ENCODE measurements at places on chromosomes 12 and 14.
A peak's percentile ranks its signal among the peaks of the same experiment; 100 is the strongest.

DNA sequence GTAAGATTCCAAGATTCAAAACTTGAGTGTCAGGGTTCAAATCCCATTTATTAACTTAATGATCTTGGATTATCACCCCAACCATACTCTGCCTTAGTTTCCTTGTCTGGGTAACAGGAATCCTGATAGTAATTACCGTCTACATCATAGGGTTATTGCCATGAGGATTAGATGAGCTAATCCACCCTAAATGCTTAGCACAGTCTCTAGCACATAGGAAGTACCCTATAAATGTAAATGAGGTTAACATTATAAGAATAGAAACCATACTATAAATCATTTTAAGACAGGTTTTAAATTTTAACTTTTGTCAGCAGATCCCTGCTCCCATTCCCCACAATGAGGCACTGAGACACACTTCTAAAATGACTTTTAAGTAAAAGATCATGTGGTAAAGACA is 36.5 kb downstream of the DBX2 start:
- DNase-seq: no peak

GRCh38 chr14:99721792-99722516 is 37.9 kb downstream of the CYP46A1 start:
- DNase-seq: peak; percentile 15

GRCh38 chr12:6230321-6231110 is 30.3 kb downstream of the CD9 start:
- DNase-seq: peak; percentile 72

DNA sequence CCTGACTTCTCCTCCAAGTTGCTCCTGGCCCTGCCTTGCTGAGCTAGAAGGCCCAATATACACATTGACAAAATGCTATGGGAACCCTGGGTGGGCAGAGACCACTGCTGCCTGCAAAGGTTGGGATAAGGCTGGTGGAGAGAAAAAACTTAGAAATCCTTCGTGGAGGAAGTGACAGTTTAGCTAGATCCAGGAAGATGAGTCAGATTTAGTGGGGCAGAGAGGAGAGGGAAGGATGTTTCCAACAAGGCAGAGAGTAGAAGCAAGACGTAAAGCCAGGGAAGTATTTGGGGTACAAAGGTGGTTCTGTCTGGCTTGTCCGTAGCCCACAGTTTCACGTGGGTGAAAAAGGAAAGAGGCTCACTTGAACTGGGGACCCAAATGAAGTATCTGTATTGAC is 69.0 kb upstream of the CLMN start:
- DNase-seq: no peak

GRCh38 chr14:91300283-91300895 is 55.9 kb upstream of the GPR68 start:
- no peak for DNase-seq

- DNase-seq: no peak
Measured at GRCh38 chr14:56087671-56088471, 30.3 kb upstream of the PELI2 start.

GRCh38 chr12:106331599-106331998 is 25.9 kb upstream of the POLR3B start:
- DNase-seq: no peak

- DNase-seq: peak; percentile 57
Measured at GRCh38 chr14:60657456-60658210, 8.4 kb upstream of the SIX1 start.

DNA sequence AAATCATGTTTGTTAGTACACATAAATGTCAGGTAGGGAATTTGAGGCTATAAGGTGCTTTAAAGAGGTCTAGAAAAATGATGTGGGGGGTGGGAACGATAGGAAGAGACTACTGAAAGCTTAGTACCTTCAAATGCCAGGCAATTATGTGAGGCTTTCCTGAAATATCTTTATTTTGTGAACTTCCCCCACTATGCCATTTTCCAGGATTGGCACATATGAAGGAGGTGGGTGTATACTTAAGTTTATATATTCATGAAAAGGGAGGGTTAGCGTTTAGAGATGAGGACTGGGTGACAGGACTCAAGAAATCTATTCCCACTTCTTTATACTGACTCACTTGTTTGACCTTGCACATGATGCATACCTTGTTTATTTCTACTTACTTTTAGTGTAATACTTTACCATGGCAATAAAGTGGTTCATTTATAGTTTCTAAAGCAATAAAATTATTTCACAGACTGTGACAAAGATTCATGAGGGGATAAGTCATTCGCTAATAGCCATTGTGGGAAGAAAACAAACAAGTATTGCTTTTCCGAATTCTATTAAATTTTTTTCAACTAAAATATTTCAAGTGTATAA is 77.1 kb downstream of the PLEKHA5 start:
- DNase-seq: no peak

GRCh38 chr14:95134304-95134933 is 22.9 kb downstream of the DICER1 start:
- no peak for DNase-seq

DNA sequence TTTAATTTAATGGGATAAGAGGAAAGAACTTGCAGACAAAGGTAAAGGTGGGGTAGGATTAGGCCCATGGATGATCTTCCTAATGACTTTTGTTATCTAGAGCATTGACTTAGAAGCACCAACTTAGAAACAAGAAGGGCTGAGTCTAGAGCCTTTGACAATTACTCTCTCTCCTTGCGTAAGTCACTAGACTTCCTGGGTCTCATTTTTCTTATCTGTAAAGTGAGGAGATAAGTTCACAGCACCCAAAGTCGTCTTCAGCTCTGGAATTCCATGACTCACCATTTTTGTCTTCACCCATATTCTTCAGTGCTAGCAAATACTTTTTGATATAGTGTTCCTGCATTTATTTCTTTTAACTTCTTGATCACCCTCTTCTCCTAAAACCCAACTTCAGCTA is 75.7 kb downstream of the SSPN start:
- no peak for DNase-seq

DNA sequence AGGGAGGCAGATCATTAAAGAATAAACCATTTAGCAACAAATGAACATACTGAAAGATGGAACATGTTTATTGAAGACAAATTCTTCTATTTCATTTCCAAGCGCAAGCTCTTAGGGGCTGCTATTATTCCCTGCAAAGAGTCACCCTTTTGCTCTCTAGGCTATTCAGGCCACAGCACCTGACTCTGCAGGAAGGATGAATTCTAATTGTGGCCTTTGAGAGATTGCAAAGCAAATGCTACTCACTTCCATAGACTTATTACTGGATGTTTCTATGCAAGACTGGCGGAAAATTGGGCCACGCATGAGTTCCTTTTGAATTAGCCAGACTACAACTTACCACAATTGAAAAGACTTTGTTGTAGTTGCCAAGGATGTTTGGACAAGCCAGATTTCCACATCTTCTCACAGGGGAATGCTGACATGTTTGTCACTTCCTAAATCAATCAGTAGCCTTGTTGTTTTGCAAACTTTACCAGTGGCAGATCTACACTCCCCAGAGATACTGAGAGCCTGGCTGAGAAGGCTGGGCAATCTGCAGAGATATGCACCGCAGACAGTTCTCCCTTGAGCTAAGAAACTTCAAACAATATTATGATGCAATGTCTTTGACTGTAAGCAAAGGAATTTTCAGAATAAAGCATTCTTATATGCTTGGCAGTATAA is 334.3 kb upstream of the SYT1 start:
- DNase-seq: no peak

DNA sequence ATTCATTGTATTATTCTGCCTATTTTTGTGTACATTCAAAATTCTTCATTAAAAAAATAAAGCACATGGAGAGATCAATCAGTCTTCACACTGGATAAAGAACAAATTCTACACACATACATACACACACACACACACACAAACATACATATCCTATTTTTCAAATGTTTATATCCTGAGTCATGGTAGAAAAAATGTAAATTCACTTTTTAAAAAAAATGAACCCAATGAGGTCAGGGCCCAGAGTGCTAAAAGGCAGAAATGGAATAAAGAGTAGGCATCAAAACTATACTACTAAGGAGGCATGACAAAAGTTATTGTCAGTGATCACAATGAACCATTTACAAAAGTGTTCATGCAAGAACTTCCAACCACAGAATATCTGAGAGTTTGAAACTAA is 17.3 kb downstream of the GALC start:
- DNase-seq: no peak

DNA sequence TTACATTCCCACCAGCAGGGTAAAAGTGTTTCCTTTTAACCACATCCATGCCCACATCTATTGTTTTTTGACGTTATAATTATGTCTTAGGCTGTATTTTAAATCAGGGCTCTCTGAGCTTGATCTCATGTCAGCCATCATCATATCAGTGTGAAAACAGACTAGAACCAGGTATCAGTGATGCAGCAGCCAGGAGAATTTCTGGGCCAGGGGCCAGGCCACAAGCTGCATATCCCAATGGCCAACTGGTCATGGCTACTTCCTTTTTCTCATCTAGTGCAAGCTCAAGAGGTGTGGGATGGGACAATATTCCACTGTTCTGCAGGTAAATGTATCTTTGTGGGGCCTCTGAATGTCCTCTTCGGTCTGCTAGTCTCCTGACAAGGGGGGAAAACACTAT is 125.1 kb downstream of the CRADD start:
- DNase-seq: no peak

GRCh38 chr14:31286456-31287293 is 79.1 kb upstream of the HECTD1 start:
- peak; percentile 55 for DNase-seq

GRCh38 chr12:57213058-57213715 is 3.4 kb upstream of the NXPH4 start:
- DNase-seq: peak; percentile 91

- no peak for DNase-seq
Measured at GRCh38 chr12:98741196-98741555, 96.1 kb downstream of the APAF1 start.

GRCh38 chr14:32724867-32725471 is 213.7 kb upstream of the NPAS3 start:
- DNase-seq: no peak

DNA sequence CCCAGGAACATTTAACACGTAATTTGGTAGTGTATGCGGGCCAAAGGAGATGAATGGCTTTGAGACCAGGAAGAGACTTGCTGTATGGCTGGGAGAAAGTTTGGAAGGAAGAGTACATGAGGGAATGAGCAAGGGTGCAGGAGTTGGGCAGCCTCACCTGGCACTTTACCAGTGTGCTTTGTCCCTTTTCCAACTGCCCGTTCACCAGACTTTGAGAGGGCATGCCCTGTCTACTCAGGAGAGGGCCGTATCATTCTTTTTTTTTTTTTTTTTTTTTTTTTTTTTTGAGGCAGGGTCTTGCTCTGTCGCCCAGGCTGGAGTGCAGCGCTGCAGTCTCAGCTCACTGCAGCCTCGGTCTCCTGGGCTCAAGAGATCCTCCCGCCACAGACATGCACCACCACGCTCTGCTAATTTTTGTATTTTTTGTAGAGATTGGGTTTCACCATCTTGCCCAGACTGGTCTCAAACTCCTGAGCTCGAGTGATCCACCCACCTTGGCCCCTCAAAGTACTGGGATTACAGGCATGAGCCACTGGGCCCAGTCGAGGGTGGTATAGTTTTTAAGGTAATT is 6.5 kb downstream of the DYNC1H1 start:
- no peak for DNase-seq

DNA sequence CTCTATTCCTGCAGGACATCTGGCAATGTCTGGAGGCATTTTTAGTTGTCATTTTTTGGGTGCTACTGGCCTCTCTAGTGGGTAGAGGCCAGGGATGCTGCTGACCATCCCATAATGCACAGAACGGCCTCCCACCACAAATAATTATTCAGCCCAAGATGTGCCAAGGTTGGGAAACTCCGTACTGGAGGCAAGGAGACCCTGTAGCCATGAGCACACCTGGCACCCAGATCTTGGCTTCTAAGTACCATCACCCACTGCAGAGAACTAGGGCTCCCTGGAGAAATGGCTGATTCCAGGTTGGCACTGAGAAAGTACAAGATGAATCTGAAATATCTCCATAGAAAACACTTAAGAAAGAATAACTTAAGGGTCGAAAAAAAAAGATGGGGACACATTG is 81.7 kb downstream of the RBM19 start:
- no peak for DNase-seq

- no peak for DNase-seq
Measured at GRCh38 chr14:44149597-44149996, 357.5 kb downstream of the FSCB start.

- DNase-seq: no peak
Measured at GRCh38 chr12:65800937-65801336, 23.3 kb upstream of the HMGA2 start.

DNA sequence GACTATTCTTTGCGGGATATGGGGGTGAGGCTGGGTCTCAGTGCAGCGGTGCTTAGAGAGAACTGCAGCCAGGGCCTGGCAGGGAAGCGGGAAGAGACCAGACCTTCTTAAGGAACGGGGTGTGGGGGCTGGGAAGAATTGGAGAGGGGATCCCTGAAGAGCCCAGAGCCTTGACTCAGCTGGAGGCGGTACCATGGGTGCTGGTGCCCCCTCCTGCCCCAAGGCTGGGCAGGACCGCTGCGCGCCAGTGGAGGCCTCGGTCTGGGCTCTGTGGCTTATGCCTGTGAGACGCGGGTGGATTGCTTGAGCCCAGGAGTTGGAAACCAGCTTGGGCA is 1.3 kb upstream of the RNU7-1 start:
- DNase-seq: no peak

GRCh38 chr14:91167380-91167770 is 53.5 kb downstream of the DGLUCY start:
- DNase-seq: no peak

- DNase-seq: no peak
Measured at GRCh38 chr12:48986720-48987291, 8.7 kb downstream of the WNT1 start.

DNA sequence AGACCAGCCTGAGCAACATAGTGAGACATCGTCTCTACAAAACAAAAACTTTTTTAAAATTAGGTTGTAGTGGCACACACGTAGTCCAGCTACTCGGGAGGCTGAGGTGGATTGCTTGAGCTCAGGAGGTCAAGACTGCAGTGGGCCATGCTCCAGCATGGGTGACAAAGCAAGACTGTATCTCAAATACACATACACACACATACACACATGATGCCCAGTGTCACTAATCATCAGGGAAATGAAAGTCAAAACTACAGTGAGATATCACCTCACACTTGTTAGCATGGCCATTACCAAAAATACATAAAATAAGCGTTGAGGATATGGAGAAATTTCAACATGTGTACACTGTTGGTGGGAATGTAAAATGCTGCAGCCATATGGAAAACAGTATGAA is 33.2 kb upstream of the KICS2 start:
- no peak for DNase-seq
